Activated T-cell treated with anti-CD3 and anti-CD28 coated beads for 4 hours (primary cell): ENCODE measurements at places on chromosomes 2 and 18.

DNA sequence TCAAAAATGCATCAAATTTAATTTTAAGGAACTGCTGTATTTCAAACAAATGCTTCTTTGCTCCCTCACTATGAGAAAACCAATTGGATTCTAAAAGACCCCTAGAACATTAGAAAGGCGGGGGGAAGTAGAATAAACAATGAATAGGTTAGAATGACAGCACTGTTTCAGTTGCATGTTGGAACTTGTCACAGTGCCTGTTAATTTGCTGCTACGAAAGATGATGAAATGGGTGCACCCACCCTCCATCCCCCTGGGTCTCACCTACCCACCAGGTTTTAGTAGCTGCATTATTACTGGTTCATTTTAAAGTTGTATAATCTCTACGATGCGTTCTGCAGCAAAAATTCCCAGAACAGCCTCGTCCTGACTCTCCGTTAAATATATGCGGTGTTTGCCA, 193.0 kb upstream of the COPS8 start:
- DNase-seq: no peak

DNA sequence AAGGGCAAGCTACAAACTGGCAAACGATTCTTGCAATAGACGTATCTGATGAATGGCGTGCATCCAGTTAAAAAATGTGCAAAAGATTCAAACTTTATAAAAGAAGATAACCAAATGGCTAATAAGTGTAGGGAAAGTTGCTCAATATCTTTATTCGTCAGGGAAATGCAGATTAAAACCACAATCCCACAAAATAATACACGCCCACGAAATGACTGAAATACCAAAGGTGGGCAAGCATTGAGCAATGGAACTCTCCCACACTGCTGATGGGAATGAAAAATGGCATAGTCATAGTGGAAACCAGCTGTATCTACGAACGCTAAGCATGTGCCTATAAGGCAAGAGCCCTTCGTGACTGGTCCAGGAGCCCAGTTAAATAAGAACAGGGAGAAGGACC, 168.6 kb upstream of the SIX2 start:
- no peak for DNase-seq

- DNase-seq: no peak
These were observed 40.3 kb upstream of the HNRNPA3 start for GRCh38 chr2:177172034-177172880.

DNA sequence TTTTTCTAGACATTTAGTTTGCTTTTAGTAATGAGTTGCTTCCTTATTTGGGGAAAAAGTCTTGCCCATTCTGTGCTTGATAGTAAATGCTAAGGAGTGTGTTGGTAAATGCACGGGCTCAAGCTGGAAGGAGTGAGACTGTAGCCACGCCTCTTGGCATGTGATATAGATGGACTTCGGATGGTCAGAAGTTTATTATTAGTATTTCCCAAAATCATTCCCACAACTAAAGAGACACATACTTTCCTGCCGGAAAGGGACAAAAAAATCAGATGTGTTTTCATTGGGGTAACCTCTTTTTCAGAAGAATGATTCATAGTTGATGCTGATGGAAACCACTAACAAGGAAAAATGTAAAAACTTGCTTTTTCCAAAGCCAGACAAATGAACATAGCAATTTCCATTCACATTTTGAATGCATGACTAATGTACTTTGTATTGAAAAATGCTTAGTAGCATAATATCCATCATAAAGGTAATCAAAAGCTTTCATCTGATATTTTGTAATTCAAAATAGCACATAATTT, 133.2 kb downstream of the ZNF532 start:
- DNase-seq: no peak

- DNase-seq: no peak
These were observed 440.3 kb downstream of the NRXN1 start for GRCh38 chr2:50591642-50592041.

DNA sequence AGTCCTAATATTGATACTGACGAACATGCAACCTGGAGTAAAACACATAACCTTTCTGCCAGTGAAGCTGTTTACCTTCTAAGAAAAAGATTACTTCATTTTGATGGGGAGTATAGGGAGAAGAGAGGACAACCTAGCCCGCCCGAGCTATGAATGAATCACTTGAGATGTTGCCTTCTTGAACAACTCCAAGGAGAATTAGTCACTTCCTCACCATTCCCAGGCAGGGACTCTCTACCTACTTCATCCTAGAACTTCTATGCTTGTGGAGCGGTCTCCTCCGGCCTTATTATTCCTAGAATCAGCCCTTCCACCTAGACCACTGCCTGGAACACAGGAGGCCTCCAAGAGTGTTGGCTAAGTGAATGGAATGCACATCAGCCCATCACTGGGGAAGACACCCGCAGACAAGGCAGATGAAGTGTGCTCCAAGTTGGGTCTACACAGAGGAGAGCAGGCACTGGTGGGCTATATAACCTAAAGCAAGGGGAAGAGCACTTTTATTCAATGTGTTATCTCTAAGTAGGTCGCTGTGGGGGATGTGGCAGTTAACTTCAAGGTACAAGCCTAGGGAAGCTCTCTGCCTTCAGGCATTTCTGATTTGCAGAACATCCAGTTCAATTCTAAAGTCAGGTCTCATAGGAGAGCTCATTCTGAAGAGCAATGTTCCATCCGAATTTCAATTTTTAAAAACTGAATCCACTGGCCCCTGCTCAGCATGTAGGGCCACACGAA, 57.4 kb downstream of the STK39 start:
- no peak for DNase-seq

GRCh38 chr2:98795891-98796676, 65.2 kb upstream of the MGAT4A start:
- DNase-seq: no peak

DNA sequence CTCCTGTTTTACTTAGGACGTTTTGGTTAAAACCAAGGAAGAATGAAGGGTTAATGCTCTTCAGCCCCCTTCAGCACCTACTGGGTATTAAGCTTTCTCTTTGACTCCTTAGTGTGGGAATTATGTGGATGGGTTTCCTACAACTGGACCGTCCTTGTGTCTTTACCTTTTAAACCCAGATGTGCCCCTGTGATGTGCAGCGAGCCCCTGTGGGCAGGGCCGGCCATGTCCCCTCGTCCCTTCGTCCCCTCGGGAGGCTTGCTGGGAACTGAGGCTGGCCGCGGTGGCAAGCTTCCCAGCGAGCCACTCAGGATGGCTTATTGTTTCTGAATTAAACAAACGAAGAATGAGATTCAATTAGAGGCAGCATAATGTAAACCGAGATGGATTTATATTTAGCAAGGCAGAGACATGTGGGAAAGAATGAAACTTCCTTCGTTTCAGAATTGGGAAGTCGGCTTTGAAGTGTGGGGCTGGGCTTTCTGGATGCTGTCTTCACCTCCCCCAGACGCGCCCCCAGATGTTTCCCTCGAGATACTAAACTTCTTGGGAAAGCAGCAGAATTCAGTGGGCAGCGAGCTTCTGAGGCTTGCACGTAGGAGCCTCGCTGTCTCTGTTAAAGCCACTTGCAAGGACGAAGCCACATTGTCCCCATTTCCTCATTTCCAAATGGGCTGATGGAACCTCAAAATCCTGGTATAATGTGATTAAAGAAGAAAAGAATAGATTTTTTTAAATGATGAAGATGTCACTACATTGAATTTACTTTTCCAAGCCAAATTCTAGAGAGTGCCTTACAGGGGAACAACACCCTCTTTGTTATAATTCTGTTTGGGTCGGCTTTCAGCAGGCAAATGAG, 146.0 kb downstream of the VAPA start:
- DNase-seq: no peak

- DNase-seq: no peak
These were observed 160.2 kb downstream of the GBX2 start for GRCh38 chr2:236008006-236008405.

DNA sequence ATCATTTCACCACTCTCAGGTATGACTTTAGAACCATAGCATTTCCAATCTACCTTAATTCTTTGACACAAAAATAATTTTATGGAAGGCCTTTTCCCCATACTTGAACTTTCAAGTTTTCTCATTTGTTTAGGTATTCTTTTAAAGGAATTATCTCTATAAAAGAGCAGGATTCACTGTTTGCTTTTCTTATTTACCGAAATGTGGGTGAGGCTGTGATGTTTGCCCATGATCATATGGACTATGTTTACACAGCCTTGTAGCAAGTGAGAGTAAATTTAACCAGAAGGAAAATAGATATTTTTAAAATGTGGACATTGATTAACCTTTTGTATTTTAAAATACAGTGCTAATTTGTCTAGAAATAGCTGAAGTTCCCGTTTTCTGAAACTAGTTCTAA, 26.3 kb downstream of the CAB39 start:
- DNase-seq: no peak

DNA sequence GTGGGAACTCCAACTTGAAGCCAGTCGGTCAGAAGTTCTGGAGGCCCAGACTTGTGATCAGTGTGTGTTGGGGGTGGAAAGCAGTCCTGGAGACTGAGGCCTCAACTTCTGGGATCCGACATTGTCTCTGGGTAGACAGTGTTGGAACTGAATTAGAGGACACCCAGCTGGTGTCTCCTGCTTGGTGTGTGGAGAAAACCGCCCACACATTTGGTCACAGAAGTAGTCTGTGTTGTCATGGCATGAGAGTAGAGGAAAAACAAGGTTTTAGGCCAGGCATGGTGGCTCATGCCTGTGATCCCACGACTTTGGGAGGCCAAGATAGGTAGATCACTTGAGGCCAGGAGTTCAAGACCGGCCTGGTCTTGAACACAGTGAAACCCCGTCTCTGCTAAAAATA, 51.5 kb downstream of the PUM2 start:
- no peak for DNase-seq

GRCh38 chr2:168345601-168346000, 98.2 kb upstream of the STK39 start:
- DNase-seq: no peak

DNA sequence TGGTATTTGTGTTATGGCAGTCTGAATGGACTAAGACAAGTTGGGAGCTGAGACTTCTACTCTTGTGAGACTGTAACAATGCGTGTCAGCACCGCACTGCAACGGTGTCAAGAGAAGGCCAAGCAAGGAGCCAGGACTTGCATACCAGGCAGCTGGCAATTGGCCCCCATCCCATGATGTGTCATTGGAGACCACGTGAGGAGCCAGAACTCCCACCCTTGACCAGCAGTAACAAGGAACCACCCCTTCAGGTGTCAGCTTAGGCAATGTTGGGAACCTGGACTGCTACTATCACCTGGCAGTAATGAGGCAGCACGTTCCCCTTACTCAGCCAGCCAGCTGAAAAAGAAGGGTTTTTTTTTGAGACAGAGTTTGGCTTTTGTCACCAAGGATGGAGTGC, 32.7 kb upstream of the AGFG1 start:
- DNase-seq: no peak

- no peak for DNase-seq
These were observed 206.3 kb downstream of the SEPTIN10 start for GRCh38 chr2:109407276-109408042.

DNA sequence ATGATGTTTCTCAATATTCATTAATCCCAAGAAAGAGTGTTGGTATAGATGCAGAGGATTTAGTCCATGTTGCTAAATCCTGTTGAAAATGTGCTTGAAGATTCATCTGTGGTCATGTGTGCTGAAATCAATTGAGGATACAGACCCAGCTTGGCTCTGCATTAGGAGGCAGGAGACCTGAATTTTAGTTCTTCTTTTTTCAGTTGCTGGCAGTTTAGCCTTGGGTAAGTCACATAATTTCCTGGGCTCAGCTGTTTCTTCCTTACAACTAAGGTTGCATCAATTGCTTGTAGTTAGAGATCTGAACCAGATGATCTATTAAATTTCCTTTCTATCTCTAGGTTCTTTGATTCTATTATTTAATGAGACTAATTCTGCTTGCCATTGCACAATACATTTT, 54.4 kb downstream of the SETBP1 start:
- no peak for DNase-seq

DNA sequence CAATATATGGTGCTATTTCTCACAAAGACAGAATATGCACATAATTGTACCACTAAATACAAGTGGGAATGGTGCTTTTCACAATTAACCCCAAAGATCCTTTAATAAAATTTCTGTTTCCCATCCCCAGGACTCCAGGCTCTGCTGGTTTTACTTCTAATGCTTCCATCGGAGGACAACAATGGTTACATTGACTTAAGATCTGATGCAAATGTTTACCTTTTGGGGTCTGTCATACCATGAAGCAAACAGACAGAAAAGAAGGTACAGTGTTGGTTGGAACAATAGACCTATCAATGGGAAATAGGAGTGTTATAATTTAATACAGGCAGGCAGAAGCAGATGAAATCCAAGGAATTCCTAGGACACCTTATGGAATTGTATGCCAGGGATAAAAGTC, 105.7 kb downstream of the UPP2 start:
- DNase-seq: no peak

DNA sequence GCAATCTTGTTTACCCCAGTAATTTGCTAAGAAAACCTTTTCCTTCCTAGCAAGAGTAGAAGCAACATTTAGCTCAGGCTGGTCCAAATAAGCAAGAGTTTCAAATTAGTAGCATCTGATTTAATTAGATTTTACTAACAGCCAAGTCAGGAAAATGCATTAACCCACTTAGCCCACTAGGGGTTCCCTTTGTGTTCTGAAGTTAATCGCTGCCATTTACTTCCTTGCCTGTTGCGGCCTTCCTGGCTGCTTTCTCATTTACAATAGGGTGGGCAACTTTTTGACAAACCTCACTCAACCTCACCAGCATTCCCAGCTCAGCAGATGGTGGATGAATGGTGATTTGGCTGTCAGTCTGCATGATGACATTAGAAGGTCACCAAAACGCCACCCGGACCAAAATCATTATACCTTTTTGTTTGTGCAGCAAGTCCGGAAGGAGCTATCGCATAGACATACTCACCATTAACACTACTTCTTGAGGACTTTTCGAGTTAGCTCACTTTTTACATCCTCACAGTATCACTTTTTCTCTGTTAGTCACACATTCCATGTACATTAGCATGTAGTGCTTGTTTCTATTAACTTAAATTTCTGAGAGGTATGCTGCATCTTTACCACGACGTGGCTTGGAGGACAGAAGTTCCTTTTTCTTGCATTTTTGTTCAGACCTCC, 101.5 kb upstream of the SETBP1 start:
- DNase-seq: no peak

DNA sequence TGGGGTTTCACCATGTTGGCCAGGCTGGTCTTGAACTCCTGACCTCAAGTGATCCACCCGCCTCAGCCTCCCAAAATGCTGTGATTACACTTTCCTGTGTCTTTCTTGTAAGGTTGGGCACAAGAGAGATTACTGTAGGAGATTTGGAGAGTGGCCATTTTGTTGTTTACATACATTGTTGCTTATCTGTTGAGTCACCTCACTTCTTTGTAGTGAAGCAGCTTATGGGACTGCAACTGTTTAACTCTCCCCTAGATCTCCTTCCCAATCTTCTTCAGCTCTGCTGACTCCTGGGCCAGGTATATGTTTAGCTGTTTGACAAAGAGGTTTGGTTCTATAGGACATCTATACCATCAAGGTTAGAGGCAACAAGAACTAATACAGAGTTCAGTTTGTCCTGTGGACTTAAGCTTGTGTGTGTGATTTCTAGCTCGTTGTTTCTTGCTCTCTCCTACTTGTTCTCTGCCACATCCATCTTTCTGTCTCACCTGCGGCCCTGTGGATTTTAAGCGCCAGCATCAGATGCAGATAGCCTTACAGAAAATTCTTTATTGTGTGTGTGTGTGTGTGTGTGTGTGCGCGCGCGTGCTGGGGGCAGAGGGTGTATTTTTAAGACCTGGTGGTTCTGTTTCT, 95.4 kb downstream of the HAUS1 start:
- DNase-seq: no peak
